ENCODE measurements at places on chromosomes 4 and X.

GRCh38 chr4:109748114-109748513 lies 18.2 kb upstream of the PLA2G12A start:
- no peak for DNase-seq

GRCh38 chrX:47264483-47265173 lies 31.8 kb downstream of the USP11 start:
- DNase-seq: no peak

- no peak for DNase-seq
Observed at GRCh38 chr4:122171323-122171722, 19.2 kb downstream of the BLTP1 start.

DNA sequence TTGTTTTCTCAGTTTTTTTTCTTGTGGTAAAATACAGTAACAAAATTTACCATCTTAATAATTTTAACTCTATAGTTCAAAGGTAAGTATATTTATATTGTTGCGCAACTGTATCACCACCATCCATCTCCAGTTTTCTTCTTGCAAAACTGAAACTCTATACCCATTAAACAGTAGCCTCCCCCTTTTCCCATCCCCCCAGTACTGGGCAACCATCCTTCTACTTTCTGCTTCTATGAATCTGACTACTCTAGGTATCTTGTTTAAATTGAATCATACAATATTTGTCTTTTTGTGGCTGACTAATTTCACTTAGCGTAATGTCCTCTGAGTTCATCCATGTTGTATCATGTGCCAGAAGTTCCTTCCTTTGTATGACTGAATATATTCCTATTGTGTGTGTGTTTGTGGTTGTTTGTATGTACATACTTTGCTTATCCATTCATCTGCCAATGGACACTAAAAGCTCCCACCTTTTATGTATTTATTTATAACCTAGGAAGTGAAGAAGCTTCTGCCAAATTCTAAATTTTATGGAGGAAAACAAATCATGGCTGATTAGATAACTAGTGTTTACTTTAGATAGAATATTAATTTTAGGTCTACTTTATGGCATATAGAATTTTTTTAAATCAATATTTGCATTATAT lies 10.0 kb downstream of the ABHD18 start:
- no peak for DNase-seq

DNA sequence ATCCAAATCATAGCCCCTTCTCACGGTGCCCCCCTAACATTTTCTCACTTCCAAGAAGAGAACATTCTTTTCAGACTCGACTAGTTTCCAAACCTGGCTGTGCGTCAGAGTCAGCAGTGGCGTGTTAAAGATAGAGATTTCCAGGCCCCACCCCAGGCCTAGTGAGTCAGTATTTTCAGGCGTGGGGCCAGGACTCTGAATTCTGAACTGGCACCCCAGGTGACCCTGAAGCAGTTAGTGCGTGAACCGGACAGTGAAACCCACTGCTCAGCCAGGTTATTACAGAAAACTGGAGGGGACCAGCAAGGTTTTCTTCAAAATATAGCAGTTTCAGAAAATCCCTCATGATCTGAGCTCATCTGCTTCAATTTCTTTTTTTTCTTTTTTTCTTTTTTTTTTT lies 35.0 kb upstream of the BCOR start:
- DNase-seq: no peak

DNA sequence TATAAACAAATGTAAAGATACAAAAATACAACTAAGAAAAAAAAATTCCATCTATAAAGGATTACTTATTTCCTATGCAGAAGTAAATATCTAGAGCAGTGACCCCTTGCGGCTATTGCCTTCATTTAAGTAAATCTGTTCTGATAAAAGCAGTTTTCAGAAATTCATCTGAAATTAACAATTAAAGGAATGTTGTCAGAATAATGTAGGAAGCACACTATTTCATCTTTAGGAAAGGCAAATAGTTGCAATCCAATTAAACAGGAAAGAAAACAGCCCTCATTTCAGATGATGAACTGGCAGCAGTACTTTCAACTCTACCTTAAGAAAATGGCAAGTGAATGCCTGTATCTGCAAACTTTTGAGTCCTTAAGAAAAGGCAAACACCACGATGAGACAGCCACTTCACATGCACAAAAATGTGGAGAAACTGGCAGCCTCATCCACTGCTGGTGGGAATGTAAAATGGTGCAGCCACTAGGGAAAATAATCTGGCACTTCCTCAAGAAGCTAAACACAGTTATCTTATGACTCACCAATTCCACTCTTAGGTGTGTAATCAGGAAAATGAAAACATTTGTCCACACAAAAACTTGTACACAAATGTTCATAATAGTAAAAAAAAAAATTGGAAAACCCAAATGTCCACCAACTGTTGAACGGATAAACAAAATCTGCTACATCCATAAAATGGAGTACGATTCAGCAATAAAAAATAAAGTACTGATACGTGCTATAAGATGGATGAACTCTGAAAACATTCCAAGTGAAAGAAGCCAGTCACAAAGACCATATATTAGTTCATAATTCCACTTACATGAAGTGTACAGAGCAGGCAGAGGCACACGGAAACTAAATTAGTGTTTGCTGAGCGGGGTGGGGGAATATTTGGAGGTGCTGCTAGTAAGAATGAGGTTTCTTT lies 2.0 kb upstream of the THAP9 start:
- no peak for DNase-seq

- DNase-seq: no peak
Observed at GRCh38 chr4:156575430-156576073, 396.0 kb downstream of the PDGFC start.

DNA sequence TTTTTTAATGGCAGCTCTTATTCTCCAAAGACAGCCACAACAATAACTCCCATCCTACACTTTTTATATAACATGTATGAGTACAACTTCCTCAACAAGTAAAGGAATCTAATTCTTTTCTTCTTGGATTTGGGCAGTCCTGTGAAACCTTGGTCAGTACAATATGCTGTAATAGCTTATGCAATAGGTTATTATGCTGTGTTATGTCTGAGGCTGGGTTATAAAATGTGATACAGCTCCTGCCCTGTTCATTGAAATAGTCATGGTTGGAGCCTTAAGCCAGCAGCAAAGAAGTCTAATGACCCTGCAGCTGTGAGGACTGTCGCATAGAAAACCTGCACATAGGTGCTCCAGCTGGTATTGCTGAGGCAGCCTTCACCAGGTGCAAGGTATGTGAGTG lies 215.8 kb upstream of the RASGEF1B start:
- DNase-seq: no peak

DNA sequence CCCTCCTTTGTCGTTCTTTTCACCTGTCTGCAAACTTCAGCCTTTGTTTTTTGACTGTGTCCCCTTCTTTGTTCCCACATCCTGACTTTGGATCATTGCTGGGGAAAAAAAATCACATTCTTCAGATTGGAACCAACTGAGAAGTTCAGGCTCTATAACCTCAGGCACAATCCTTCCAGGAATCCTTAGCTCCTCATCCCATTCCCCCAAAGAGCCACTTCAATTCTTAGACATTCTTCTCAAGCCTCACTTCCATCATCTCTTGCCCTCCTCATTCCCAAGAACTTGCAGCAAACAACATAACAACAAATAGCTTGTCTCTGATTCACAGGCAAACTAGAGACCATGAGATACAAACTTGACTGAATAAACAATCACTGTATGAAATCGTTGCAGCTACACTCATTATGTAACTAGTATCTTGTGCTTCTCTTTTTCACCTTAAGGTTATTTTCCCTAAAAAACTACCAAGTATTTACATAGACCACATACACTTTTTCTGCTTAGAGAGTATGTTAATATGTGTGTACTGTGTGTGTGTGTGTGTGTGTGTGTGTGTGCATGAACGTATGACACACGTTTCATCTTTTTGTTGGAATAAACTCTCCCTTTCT lies 26.4 kb upstream of the PGM2 start:
- no peak for DNase-seq

GRCh38 chr4:72970756-72971155 lies 98.8 kb downstream of the COX18 start:
- no peak for DNase-seq

GRCh38 chr4:40310225-40310624 lies 24.9 kb upstream of the CHRNA9 start:
- no peak for DNase-seq

DNA sequence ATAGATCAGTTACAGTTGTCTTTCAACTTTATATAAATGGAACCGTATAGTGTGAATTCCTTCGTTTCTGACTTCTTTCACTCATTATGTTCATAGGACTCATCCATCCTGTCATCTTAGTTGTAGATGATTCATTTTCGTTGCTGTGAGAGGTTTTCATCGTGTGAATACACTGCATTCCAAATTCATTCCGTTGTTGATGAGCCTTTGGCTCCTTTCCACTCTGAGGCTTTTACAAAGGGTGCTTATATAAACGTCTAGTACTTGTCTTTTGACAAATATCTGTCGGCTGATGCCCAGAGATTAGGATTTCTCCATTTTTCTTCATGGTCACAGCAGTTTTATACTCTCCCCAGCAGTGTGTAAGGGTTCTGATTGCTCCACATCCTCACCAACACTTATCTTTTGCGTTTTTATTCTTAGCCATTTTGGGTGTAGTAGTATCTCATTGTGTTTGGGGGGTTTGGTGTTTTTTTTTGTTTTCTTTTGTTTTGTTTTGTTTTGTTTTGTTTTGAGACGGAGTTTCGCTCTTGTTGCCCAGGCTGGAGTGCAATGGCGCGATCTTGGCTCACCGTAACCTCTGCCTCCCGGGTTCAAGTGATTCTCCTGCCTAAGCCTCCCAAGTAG lies 48.6 kb downstream of the LRP2BP start:
- DNase-seq: no peak

DNA sequence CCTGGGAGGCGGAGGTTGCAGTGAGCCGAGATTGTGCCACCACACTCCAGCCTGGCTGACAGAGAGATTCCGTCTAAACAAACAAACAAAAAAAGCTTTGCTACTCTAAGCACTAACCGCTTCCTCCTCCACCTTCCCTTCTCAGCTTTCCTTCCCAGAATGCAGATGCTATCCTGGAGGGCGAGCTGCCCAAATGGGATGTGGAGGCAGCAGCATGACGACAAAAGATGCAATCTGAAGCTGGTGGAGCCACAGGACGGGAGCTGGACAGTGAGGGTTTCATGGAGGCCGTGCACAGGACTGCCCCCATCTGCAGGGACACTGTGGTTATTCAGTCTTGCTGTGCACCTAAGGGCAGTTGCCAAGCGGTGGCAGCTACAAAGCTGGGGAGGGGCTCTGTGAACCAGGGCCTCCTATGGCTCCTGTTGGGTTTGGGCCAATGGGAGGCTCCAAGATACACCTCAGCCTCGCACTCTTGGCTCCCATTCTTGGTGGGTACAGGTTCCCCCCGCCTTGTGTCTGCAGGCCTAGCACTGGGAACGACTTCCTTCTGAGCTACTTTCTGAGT lies 47.4 kb downstream of the WDR1 start:
- no peak for DNase-seq

DNA sequence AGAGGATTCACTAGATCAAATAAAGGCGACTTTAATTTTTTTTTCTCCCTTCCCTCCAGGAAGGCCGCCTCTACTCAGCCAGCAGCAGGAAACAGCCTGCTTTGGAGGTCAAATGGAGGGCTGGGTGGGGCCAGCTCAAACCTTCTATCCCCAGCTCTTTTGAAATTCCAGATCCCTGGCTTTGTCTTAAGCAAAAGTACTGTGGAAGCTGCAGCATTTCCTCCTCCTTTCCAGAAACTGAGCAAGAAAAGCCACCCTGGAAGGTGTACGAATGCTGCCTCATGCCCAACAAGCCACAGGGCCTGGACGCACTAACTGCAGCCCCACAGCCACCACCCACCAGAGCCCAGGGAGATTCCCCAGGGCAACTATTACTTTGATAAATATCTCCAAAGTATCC lies 55.1 kb upstream of the ZCCHC13 start:
- no peak for DNase-seq

DNA sequence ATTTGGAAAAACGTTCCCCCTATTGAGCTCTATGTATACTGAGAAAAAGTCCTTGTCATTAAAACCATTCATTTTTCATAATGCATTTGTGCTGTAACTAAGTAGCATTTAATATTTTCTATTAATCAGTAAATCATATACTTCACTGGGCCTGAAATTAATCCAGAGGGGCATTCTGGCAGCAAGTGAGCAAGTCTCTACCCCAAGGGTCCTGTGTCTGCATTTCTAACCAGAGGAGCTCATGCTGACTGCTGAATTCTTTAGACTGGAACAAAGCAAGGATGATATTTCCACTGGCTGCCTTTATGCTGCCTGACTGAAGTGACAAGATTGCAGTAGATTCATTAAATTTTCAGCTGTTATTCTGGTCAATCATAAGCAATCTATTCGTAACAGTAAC lies 246.5 kb downstream of the SLITRK2 start:
- DNase-seq: no peak

- DNase-seq: no peak
Observed at GRCh38 chr4:37749398-37749988, 63.3 kb upstream of the RELL1 start.

DNA sequence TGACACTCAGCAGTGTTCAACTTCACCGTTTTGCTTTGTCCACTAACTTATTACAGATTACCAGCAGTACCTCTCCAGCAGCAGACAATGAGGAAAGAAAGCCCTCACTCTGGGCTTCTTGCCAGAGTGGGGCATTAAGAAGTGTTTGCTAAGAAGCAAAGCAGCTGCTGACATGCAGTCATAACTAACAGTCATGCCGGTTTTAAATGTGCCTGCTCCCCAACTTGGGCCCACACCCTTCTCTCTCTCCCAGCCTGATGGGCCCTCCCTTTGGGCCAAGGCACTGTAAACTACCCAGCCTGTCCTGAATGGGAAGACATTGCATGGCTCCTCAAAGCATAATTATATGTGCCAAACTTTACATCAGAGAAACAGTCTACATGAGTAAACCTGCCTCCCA lies 54.6 kb upstream of the HHIP start:
- no peak for DNase-seq

GRCh38 chr4:56512166-56512565 lies 6.6 kb downstream of the ARL9 start:
- DNase-seq: no peak

GRCh38 chr4:38819569-38819968 lies 15.0 kb upstream of the TLR1 start:
- no peak for DNase-seq

DNA sequence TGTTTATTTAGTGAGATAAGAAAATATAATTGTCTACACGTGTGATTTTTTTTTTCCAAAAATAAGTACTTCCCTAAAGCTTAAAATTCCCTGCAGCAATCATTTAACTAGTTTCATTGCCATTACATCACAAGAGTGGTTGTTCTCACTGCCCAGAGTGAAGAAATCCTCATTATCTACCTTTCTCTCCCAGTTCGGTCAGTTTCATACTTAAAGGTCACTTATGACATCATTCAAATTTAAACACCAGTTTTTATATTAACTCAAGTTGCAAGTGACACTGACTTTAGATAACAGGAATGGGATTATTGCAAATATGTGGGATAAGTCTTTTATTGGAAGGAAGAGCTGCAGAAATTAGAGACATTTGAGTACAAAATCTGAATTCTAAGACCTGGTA lies 1699.8 kb upstream of the IGFBP7 start:
- DNase-seq: no peak

GRCh38 chrX:71053217-71053621 lies 14.9 kb downstream of the SNX12 start:
- no peak for DNase-seq

- DNase-seq: no peak
Observed at GRCh38 chrX:111483135-111483534, 28.3 kb upstream of the SERTM2 start.

Measured in activated T-helper 1 cell treated with Interleukin-2 at 50 U/mL for 16 hours (primary cell).